ENCODE measurements at places on chromosomes 5 and 9.

DNA sequence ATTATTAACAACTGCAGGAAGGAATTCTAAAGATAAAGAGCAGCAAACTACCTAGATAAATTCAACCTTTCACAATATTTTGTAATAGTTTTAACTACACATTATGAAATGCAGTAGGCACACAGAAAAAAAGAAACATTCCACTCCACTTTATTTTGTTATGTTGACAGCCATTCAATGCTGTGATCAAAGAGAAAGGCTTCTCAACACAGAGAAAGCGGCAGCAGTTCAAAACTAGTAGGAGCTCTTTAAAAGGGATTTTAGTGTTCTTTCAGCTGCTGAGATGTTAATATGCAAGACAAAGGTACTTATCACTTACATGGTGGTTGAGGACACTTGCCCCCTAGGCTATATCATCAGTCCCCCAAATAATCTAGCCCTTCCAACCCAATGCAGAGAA, 11.6 kb downstream of the CEMIP2 start:
- no peak for DNase-seq

DNA sequence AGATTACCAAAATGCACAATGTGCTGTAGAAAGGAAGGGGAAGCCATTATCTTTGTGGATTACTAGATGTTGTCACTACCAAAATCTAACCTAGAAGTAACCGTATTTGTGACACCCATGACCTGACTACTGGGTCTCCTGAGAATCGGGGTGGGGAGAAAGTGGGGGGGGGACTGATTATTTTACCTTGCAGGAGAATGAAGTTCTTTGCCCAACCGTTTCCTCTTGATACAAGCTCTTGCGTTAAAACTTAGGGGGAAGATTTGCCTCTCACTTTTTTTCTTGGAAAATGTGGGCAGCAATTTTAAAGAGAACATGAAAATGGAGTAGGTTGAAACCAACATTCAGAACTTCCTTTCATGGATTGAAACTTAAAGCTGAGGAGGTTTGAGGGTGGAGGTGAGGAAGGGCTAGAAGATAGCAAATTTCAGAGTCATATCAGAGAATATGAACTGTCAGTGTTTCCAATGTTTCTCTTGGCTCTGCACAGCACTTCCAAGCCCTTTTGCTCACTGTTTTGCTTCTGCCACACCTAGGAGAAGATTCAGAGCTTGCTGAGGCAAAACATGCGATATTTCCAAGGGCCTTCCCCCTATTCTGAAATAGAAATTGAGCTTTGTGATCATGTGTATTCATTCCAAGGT, 280.8 kb downstream of the AOPEP start:
- DNase-seq = no peak

DNA sequence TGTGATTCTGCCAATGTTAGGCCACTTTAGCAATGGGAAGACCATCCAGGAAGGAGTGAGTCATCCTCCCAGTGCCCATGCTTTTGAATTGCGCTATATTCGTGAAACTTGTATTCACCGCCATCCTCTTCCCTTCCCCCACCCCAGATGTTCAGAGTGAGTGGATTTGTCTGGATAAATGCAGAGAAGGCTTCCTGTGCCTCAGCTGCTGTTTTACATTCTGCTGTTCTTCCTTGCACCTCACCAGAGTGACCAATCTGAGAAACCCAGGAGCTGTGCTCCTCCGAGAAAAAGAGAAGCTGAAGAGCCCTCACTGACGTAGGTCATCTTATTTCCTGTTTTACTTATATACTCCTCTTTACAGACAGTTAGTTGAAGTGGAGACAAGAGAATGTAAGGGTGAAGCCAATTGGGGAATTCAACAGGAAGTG, 24.6 kb upstream of the SVEP1 start:
- DNase-seq = no peak

- no peak for DNase-seq
Measured at GRCh38 chr9:131020388-131020787, 11.4 kb downstream of the LAMC3 start.
